ENCODE measurements at places on chromosomes 16 and 17.
A peak's percentile ranks its signal among the peaks of the same experiment; 100 is the strongest.

DNA sequence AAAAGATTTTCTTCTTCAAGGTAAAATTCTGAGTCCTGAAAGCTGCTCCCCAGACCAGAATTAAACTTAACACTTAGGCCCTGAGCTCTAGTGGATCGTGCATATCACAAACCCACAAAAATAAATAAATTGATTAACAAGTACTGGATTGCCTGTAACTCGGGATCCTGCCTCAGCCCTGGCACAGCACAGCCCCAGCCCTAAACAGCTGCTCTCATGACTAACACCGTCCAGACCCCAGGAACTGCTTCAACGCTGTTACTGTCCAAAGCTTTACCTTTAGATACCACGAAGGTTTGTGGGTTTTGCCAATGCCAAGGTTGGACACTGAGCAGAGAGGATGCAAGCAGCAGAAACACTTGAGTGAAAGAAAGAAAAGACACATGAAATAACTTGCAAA, 172.5 kb downstream of the COPRS start:
- no peak for DNase-seq

GRCh38 chr17:8835631-8836364, 31.7 kb downstream of the PIK3R6 start:
- peak; percentile 37 for DNase-seq

GRCh38 chr16:6279286-6279685, 1053.4 kb upstream of the RBFOX1 start:
- DNase-seq = no peak

- no peak for DNase-seq
Measured at GRCh38 chr16:66871840-66872239, 8.5 kb upstream of the PDP2 start.

DNA sequence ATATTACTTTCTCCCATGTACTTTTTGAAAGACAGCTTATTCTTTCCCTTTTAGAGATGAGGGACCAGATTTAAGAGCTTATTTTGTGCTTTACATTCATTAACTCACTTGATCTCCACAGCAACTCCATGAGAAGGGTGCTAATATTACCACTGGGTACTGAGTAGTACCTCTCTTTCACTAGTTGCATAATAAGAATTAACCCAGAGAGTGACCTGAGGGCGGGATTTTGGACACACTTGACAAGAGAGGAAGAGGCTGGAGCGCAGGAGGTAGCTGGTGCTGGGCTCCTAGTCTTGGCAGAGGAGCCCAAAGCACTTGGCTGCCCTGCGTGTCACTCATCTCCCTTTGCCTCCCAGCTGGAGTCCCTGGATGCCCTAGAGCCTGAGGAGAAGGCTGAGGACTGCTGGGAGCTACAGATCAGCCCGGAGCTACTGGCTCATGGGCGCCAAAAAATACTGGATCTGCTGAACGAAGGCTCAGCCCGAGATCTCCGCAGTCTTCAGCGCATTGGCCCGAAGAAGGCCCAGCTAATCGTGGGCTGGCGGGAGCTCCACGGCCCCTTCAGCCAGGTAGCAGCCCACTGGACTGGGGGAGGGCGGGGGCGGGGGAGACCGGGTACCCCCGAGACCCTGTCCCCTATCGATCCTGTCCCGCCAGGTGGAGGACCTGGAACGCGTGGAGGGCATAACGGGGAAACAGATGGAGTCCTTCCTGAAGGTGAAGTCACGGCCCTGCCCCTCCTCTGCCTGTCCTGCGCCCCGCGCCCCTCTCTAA, 1.7 kb upstream of the MAZ start:
- peak; percentile 64 for DNase-seq

DNA sequence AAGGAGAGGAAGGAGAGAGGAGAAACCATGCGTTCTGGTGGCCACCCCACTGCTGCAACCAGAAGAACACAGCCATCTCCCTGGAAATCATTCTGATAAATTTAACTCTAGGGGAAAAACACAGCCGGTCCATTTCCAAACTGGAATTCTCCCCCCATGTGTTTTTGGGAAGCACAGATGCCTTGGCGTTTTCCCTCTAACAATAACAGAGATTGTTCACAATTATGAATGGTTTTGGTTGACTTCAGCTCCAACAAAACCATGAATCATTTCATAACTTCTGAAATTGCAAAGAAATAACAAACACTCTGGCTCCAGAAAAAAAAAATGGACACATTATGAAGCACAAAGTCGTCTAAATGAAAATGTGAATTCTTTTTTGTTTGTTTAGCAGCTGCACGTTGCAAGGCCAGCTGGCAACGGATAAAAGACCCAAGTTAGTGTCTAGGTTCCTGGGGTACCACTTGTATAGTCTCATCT, 46.2 kb downstream of the GNAO1 start:
- no peak for DNase-seq

DNA sequence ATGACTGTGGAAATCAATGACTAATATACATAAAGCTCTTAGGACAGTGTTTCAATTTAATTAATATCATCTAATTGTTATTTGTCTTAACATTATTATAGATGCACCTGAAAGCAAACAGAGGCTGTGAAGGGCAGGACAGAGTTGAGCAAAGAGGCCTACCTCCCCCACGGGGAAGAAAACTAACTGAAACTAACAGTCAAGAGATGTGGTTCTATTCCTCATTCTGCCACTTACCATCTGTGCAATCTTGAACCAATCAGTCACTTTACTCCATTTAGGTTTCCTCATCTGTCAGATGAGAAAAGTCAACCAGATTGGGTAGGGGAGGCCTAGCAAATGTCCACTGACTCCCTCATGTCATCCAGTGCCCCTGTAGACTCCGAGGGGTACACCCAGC, 59.1 kb downstream of the C17orf67 start:
- no peak for DNase-seq

DNA sequence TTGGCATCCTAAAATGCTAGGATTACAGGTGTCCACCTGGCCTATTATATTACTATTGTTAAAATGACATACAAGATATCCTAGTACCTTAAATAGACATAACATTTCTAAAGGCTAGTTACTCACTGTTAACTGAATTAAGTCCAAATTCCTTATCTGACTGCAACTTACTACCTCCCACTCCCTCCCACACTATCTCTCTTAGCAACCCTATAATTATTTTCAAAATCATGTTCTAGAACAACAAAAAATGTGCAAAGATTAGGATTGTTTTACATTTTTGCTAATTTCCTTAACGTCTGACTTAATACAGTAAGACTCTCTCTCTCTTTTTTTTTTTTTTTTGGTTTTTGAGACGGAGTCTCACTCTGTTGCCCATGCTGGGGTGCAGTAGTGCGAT, 2.2 kb upstream of the ATF7IP2 start:
- no peak for DNase-seq

GRCh38 chr16:2898831-2899563, 12.7 kb upstream of the FLYWCH1 start:
- no peak for DNase-seq

GRCh38 chr16:239948-240277, 5.3 kb downstream of the FAM234A start:
- DNase-seq = no peak

DNA sequence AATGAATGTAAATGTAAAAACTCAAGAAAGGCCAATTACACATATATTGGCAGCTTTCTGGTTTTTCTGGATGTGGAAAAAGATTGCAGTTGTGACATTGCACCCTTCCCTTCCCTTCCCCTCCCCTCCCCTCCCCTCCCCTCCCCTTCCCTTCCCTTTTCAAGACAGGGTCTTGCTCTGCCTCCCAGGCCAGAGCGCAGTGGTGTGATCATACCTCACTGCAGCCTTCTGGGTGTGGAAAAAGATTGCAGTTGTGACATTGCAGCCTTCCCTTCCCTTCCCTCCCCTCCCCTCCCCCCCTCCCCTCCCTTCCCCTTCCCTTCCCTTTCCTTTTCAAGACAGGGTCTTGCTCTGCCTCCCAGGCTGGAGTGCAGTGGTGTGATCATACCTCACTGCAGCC, 41.7 kb downstream of the PIK3R5 start:
- DNase-seq = no peak

GRCh38 chr17:50517504-50518383, 9.5 kb downstream of the MYCBPAP start:
- DNase-seq = no peak

DNA sequence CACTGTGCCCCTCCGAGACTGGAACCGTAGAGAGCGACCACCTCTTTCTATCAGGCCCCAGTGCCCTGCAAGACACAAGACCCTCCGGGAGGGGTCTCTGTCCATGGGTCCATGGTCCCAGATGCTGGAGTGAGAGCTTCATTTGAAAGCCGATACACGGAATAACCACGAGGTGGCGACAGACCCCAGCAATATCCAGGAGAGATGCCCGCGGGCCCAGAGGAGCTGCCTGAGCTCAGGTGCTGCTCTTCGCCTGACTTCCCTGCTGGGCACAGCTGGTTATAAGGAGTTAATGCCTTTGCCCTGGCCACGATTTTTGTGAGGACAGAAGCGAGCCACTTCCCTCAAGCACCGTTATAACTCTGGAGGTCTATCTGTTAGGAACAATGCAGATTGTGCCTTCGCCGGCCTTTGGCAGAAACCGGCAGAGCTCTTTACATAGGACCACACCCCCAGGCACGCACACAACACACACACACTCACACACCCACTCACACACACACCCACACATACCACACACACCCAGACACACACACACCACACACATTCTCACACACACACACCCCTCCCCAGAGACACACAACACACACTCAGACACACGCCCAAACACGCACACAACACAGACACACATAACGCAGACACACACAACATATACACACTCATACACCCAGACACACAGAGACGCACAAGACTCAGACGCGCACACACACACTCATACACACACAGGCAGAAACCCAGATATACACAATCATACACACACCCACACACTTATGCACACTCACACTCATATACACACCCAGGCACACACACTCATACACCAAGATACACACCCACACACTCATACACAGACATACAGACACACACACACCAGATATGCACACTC, 436.4 kb downstream of the SOX9 start:
- peak; percentile 83 for DNase-seq

GRCh38 chr17:16932611-16933010, 39.3 kb downstream of the TNFRSF13B start:
- DNase-seq = no peak

DNA sequence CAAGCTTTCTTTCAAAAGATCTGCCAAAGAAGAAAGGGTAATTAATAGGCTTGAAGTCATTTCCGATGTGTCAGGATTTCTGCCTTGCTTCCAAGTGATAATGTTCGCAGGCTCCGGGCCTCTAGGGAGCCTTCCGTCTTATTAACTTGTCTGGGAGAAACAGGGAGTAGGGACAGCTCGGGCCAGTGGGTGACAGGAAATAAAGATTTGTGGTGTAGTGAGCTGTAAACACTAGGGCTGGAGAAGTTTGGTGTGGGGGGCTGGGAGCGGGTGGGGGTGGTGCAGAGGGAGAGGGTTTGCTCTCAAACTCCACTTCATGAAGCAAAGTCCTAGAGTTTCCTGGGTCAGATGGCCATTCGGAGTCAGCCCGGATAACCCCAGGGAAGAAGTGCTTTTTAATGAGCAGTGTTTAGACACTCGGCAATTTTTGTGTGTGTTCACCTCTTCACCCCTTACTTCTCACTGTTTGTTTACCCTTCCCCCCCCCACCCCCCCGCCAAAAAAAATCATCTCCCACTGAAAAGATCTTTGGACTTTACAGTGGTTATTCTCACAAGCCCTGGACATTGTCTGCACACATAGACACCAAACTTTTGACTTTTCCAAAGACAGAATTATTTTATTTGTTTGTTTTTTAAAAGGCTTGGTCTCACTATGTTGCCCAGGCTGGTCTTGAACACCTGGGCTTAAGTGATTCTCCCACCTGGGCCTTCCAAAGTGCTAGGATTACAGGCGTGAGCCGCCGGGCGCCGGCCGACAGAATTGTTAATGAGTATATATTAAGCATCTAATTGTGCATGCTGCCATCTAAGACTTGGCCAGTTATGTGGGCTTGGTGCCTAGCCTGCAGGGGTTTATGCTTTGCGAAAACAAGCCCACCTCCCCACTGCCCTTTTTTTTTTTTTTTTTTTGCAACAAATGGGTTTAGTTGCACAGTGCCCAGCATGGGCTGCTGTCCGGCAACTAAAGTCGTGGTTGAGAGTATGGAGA, 196.4 kb downstream of the CCDC182 start:
- DNase-seq = no peak

- DNase-seq = no peak
Measured at GRCh38 chr16:1773703-1774447, 941 bp upstream of the MRPS34 start.

DNA sequence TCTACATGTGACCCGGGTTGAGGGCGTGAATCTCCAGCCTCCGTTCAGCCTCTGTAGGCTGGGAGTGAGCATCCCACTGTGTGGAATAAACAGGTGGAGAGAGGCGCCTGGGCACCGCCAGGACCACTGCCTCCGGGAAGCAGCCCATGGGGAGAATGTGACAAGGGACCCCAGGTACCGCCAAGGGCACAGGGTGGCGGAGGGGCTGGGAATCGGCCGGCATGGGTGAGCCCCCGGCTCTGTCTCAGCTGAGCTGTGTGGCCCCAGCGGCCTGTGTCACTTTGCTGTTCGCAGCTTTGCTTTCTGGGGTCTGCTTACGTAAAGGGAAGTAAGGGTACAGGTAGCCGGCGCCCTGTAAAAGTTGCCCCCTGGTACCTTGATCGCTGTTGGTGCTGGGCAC, 11.5 kb downstream of the GSE1 start:
- DNase-seq = no peak

DNA sequence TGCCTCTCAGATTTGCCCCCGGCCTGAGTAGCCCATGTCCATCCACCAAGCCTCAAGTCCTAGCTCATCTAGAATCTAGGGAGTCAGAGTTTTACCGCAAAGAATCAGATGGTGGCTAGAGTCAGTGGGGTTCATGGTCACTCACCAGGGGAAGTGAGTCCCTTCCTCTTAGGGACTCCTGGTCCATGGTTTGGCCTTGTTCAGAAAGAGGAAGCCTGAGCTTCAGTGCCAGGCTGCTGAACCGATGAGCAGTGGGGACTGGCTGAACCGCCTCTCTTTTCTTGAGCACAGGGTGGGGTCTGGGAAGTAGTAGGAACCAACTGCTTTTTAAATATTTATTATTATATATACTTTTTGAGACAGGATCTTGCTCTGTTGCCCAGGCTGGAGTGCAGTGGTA, 160.3 kb downstream of the NTN1 start:
- DNase-seq = no peak

GRCh38 chr17:17880577-17881196, 43.9 kb upstream of the SREBF1 start:
- no peak for DNase-seq

GRCh38 chr17:40540448-40540847, 24.8 kb downstream of the CCR7 start:
- peak; percentile 84 for DNase-seq

All from activated CD8-positive, alpha-beta memory T cell treated with anti-CD3 and anti-CD28 coated beads, Interleukin-2, amount 50 U/mL, for 48 hours (primary cell).